Activated CD8-positive, alpha-beta memory T cell treated with anti-CD3 and anti-CD28 coated beads for 24 hours (primary cell): ENCODE measurements at places on chromosomes 2 and 18.

GRCh38 chr2:62505109-62505749 lies 766 bp downstream of the TMEM17 start:
- DNase-seq: no peak

DNA sequence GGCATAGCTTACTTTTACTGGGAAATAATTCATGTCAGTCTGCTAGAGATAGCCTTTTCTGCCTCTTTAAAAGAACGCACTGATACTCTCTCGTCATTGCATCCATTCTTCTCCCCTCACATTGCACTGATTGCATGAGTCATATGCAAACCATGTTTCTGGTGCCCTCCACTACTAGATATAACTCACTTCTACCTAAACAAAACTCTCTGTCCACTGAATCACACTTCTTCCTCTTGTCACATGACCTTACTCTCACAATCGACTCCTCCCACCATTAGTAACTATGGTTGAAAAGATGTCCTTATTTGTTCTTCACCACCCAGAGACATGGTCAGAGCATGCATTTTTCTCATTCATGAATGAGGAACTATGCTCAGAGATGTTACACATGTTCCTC lies 158.0 kb downstream of the CSRNP3 start:
- DNase-seq: no peak

GRCh38 chr2:142100139-142100873 lies 30.5 kb downstream of the LRP1B start:
- no peak for DNase-seq

DNA sequence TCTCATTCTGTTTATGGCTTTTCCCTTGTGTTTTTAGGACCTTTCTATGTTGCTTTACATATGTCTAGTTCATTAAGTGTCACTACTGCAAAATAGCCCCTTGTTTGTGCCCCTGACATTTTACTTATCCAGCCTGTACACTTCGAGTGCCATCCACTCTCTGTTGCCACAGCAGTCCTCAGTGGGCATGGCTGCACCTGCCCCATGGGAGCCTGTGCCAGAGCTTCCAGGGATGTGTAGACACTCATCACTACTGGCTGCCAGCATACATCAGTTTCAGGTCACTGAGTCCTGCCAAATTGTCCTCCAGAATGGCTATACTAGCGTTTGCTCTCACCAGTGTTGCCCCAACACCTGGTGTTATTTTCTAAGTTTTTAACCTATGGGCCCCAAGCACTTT lies 80.4 kb downstream of the ARMC9 start:
- no peak for DNase-seq

- DNase-seq: no peak
Measured at GRCh38 chr2:47012866-47013265, 97.3 kb upstream of the MCFD2 start.

DNA sequence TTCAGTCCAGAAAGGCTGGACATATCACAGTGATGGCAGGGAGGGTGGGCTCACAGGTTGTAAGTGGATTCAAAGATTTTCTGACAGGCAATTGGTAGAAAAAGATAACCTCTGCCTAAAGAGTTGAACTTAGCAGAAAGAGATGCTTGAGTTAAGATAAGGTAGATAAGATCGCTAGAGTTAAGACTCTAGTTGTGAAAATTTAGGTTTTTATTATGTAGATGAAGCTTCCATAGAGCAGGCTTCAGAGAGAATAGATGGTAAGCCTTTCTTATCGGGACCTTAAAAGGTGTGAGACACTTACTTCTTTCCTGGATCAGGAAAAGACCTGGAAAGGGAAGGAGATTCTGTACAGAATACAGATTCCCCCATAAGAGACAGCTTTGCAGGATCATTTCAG lies 134.4 kb downstream of the GULP1 start:
- no peak for DNase-seq

- no peak for DNase-seq
Measured at GRCh38 chr2:63735263-63735662, 106.4 kb upstream of the UGP2 start.

- no peak for DNase-seq
Measured at GRCh38 chr2:122740594-122740948, 985.1 kb downstream of the TSN start.

GRCh38 chr18:12907258-12907925 lies 23.4 kb upstream of the PTPN2 start:
- no peak for DNase-seq

- no peak for DNase-seq
Measured at GRCh38 chr2:166610913-166611305, 116.9 kb upstream of the SCN7A start.

- DNase-seq: no peak
Measured at GRCh38 chr2:50397992-50398765, 633.8 kb downstream of the NRXN1 start.

DNA sequence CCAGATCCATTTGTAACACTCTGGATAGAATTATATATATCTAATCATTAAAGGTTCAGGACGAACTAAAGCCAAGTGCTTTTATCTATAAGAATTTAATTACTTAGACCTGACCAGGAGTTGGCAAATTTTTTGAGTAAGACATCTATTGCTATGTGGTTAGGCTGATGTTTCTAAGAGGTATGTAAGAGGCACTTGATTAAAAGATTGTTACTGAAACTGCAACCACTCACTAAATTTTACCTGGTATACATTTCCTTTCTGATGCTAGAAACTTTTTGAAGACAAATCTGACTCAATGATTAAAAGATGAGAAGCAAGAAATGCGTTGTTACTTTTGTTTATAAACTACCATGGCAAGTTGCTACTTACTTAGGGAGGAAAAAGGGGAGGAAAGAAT lies 76.7 kb upstream of the CHAC2 start:
- no peak for DNase-seq

DNA sequence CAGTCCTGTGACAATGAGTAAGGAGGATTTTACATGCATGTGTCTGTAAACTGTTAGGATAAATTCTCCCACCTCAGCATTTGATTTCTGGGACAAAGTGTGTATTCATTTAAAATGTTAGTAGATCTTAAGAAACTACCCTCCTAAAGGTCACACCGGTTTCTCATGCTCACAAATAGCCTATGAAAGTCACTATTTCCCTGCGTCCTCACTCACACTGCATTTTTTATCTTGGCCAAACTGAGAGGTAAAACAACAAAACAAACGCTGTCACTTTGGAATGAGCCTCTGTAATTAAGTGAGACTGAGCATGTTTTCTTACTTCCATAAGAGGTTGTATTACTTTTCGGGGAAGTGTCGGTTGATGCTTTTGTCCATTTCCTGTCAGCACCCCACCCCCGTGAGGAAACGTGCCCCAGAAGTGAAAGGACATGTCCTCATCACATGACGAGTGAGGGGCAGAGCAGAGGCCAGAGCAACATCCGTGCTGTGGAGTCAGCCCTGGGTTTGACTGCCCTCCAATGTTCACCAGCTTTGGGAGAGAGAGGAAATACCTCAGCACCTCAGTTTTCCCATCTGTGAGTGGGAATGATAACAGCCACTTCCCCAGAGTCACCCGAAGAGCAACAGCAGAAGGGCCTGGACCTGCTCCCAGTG lies 3.1 kb downstream of the GYPC start:
- DNase-seq: peak; percentile 80

GRCh38 chr2:181363164-181363563 lies 94.0 kb upstream of the ITGA4 start:
- DNase-seq: no peak

- no peak for DNase-seq
Measured at GRCh38 chr2:149290662-149291061, 39.7 kb upstream of the LYPD6 start.

GRCh38 chr2:11250400-11251196 lies 93.8 kb downstream of the ROCK2 start:
- no peak for DNase-seq

GRCh38 chr2:239159476-239159911 lies 241.3 kb downstream of the HDAC4 start:
- no peak for DNase-seq

- no peak for DNase-seq
Measured at GRCh38 chr18:77006305-77007175, 126.0 kb downstream of the MBP start.

- DNase-seq: no peak
Measured at GRCh38 chr2:69693775-69694450, 48.0 kb upstream of the ANXA4 start.

DNA sequence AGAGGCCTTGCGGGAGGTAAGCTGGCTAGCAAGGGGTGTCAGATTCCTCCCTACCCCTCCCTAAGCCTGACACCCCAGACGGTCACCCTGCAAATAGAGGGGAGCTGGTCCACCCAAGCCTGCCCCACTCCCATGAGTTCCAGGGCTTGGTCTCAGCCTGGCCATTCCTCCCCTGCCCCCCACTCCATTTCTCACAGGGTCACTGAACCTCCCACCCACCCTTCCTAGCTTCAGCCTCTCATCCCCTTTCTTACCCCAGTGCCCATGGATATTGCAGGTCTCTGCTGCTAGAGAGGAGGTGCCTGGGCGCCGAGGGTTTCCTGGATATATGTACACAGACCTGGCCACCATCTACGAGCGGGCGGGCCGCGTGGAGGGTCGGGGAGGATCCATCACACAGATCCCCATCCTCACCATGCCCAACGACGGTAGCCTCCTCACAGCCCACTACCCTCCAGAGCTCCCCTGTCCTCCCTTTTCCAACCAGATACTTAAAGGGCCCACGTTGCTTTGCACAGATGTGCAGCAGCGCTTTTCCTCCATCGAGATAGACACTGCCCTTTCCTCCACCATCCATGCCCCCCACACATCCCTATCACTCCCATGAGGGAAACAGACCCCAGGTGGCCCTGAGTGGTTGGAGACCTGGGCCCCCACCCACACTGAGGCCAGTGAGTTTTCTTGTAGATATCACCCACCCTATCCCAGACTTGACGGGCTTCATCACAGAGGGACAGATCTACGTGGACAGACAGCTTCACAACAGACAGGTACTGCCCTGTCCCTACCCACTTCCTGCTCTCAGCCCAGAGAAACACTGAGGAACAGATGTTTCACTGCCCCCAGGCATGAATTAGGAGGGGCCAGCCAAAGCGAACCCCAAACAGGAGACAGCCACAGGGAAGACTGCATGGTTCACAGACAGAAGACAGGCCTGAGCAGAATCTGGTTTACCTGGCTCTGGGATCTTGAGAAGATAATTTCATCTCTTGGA lies 15.2 kb upstream of the ANKRD53 start:
- peak; percentile 54 for DNase-seq

DNA sequence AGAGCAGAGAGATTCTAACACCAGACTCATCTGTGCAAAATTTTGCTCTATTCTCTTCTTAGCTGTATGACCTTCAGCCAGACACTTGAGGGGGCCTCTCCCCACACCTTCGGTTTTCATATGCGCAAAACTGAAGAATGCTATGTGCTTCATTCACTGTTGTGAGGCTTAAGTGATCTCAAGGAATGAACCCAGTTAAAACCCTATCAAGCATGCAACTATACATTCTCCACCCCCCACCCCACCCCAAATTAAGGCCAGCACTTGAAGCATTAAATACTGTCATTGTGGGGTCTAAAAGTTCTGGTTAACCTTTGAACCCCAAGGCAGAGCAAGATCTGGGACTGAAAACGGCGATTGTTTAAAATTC lies 10.0 kb downstream of the PCARE start:
- no peak for DNase-seq

DNA sequence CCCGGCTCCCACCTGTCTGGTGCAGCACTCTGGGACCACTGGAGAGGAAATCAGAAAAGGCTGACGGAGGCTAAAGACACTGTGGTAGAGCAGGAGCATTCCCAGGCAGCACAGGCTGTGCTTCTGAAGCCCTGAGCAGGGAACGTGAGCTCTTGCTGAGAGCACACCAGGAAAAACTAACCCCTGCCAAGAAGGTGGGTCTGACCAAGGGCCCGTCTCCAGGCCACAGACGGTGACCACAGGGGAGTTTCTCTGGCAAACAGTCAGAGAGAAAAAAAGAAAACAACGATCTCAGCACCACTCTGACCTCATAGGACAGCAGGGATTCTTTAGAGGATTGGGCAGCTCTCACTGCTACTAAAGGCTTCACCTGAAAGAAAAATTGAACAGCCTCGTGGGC lies 201.4 kb downstream of the AFF3 start:
- DNase-seq: no peak

DNA sequence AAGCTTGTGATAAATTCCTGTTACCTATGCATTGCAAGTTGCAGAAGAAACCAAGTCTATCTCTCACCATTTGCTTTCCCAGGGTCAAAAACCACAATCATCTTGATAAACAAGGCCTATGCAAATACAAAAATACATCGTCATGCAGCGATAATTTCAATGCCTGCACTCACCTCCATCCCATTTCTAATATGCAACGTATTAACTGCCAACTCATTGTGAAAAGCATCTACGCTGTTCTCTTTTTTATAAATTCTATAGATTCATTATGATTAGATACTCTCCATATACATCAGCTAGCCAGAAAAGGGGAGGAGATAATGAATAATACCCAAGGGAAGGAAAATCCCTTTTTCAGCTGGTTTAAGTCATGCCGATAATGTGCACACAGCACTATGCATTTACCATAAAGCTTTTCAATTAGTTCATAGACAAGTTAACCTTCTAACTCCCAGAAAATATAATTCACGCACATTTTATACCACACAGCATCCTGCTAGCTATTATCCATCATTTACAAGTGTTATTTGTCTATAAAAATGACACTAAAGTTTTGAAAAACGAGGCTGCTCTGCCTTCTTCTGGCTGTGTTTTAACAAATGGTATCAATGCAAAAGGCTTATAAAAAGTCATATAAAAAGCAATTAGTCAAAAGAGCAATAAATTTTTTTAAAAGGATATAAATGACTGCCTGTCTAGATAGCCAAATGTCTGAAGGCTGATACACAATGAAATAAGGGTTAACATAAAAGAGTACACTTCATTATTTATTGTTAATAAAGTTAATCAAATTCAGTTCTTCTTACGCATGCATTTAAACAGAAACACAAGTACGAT lies 77.6 kb downstream of the AFF3 start:
- DNase-seq: no peak

GRCh38 chr18:61034580-61034979 lies 298.6 kb upstream of the CDH20 start:
- no peak for DNase-seq

DNA sequence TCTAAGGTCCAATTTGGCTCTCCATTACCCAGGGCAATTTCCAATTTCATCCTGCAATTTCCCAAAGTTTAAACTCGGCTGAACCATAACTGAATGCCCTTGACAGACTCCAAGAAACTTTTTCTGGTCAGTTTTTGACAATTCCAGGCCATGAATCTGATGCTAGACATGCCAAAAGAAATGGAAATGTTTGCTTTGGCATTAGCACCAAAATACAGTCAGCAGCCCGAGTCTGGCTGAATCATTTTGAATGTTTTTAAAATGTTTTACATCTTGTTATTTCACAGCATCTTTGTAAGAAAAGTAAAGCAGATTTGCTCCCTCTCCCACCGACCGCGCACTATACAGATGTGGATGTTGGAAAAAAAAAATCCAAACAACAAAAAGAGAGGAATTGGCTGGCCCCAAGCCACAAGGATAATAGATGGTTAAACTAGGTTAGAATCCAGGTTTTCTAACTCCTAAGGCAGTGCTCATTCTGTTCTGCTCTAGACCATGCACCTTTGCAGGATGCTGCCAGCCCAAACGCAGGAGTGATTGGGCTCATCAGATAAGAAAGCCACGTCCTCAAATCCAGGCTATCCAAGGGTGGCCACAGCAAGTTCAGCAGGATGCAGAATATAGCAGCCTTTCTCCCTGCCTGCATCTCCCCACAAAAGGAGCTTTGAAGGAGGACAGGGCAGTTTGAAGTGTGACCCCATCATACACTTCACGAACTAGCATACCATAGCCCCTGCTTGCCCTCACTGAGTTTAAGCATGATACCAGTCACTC lies 167.5 kb downstream of the ALK start:
- DNase-seq: no peak

GRCh38 chr2:41846962-41847361 lies 200.9 kb upstream of the PKDCC start:
- DNase-seq: no peak
